NCI-H187 (cell line): ENCODE measurements at places on chromosomes 12 and 14.

DNA sequence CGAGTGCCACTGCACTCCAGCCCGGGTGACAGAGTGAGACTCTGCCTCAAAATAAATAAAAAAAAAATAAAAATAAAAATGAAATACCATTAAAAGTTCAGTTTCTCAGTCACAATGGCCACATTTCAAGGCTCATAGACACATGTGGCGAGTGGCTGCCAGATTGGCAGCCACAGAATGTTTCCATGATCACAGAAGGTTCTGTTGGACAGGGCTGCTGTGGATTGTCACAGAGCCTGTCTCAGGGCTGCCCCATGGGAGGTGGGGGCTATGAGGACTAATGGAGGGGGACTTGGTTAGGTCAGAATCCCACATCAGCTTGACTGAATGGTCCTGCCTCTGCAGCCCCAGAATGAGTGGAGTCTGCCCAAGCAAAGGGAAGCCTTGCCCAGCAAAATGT, 3.8 kb upstream of the PLA2G1B start:
- DNase-seq, result no peak

GRCh38 chr14:103111232-103111868, 11.9 kb upstream of the TNFAIP2 start:
- DNase-seq, result no peak

DNA sequence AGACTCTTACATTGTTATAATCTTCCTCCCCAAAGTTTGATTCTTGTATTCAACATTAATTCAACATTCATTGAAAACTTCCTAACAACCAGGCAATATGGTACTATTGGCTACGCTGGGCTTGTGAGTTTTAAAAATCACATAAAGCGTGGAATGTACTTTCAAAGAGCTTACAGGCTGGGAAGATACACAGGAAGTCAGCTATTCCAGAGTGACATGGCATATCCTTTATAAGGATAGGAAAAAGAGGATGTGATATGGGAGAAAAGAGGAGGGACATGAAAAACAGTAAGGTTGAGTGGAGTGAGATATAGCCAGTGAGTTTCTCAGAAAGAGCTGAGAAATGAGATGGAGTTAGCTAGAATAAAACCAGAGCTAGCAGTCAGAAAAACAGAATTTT, 103.6 kb upstream of the ATF7IP start:
- no peak for DNase-seq

GRCh38 chr12:11578461-11578993, 70.9 kb upstream of the ETV6 start:
- DNase-seq, result no peak

- DNase-seq, result no peak
These were observed 21.0 kb upstream of the BTBD6 start for GRCh38 chr14:105227346-105227745.

GRCh38 chr14:65492266-65492665, 79.7 kb downstream of the FUT8 start:
- no peak for DNase-seq

- no peak for DNase-seq
These were observed 12.7 kb upstream of the EIF4B start for GRCh38 chr12:52993558-52993869.

GRCh38 chr14:35855876-35856481, 29.8 kb downstream of the BRMS1L start:
- DNase-seq, result no peak

GRCh38 chr12:44570036-44570583, 306.0 kb downstream of the NELL2 start:
- DNase-seq, result no peak

GRCh38 chr14:99182548-99183250, 89.3 kb downstream of the BCL11B start:
- no peak for DNase-seq

DNA sequence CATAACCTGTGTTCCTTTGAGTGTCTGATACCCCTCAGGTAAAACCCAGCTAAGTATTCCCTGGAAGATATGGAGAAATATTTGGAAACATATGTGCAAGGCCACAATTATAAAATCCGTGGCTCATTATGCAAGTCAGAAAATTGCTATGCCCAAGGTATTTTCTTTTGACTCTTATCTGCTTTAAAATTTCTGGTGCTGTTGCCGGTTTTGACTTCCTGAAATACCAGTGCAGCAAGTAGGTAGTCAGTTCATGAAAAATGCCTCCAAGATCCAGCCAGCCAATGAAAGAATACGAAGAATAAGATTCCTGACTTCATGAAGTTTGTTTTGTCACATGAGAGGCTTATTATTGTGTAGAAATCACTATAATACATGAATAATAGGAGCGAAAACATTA, 20.2 kb upstream of the FUT8 start:
- no peak for DNase-seq

DNA sequence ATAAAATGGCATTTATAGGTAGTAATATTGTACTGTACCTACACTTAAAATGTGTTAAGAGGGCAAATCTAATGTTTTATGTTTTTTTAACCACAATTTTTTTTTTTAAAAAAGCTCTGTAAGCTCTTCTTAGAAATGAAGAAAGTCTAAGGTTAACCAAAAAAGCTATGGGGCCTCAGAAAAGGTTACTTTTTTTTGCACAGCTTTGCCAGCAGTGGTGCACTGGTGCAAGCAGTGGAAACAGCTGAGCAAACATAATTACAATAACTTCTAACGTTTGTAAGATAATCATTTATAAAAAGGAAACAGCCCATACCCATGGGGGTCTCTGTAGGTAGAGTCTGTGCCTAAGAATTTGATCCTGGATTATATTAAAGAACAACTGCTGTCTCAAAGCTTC, 85.1 kb upstream of the NID2 start:
- no peak for DNase-seq

- no peak for DNase-seq
These were observed 101.1 kb downstream of the OTX2 start for GRCh38 chr14:56709201-56709600.
